Left renal cortex interstitium (tissue), 4 donors: ENCODE measurements at places on chromosomes 2 and 18. TPM values are rescaled to one million over a fixed set of nuclear protein-coding genes. Genes with fewer than 3 reads are reported as not detected.

PSMG2 gene
- 73.9 TPM for polyA plus RNA-seq

- DNase-seq = no peak
These were observed 408.7 kb upstream of the KCNH7 start for GRCh38 chr2:163247156-163247846.

ZNF396 gene
- polyA plus RNA-seq = 5.0 TPM

DNA sequence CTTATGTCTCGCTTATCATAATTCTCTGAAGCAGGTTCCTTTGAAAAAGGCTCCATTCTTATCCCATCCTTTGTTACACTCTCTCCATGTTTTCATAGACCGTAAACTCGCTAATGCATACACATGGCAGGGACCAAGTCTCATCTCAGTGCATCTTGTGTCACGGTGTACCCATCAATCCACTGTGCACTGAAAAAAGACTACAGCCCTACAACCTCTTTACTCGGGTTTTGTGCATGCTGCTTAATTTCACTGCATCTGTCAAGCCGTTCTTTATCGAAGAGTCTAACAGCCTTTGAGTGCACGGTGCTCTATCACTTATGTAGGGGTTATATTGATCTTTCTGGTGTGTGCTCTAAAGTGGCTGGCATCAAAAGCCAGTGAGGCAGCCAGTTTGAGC, 302.9 kb upstream of the ERBB4 start:
- no peak for DNase-seq

GALNT13 gene
- 2.6 TPM for polyA plus RNA-seq

- DNase-seq = no peak
These were observed 1596.5 kb upstream of the LRRTM1 start for GRCh38 chr2:81901017-81901416.

DNA sequence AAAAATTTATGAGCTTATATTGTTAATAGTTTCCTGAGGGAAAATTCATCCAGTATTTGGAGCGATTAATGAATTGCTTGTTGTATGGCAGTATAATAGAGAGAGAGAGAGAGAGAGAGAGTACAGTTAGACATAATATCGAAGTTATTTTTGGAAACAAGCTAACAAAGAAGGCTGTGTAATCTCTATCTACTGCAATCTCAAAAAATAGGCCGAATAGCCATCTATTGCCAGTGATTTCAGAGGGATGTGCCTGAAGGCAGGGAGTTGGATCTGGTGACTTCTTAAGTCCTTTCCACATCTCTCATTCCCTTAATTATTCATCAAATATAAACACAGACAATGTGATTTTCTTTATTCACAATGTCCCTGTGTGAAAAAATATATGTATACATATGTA, 433.1 kb upstream of the RAB12 start:
- DNase-seq = no peak

DNA sequence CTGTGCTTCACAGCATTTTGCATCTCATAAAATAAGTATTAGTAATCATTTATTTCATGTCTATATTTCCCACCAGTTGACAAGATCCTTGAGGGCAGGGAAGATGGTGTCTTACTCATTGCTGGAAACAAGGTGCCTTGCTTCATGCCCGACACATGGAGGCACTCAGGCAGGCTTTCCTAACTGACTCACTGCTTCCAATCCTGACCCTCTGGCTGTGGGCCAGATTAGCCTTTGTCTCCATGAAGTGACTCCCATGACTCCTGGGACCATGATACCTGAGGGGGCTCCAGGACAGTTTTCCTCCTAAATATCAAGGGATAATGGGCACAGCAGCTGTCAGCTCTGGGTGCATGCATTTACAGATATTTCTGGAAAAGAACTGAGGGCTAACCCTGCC, 275.1 kb downstream of the AGPS start:
- no peak for DNase-seq

DNA sequence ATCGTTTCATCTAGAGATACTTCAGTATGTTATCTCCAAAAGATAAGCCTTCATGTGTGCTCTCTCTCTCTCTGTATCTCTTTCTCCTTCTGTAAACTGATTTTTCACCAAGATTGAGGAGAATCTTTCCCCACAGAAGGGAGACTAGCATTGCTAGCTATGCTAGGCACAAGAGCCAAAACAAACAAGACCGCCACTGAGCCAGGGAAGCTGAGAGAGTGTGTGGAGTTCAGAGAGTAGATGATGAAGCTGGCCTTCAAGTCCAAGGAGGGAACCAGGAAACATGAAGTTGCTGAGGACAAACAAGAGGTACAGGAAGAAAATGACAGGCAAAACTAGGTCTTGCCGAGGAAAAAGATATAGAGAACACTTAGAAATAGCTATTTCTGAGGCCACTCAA, 23.4 kb downstream of the DAPL1 start:
- DNase-seq = no peak

DNA sequence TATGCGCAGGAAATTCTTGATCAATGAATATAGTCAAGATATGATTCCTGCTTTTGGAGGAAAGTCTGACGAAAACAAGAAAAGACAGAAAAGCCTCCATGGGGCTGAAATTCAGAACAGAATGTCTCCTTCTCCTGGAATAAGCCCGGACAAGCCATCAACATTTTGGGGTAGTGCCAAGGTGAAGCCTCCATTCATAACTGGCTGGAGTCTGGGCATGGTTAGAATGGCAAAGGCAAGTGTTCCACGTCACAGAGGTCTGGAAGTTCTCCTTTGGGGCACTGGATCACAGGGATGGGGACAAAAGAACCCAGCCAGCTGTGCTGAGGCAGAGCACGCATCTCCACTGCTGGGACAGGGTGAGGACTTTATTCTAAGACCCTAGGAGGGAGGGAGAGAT, 505.7 kb downstream of the CMPK2 start:
- DNase-seq = no peak

- DNase-seq = no peak
These were observed 134.9 kb downstream of the NDUFA10 start for GRCh38 chr2:239890206-239890746.

CXCR4 gene
- 43.2 TPM for polyA plus RNA-seq

DNA sequence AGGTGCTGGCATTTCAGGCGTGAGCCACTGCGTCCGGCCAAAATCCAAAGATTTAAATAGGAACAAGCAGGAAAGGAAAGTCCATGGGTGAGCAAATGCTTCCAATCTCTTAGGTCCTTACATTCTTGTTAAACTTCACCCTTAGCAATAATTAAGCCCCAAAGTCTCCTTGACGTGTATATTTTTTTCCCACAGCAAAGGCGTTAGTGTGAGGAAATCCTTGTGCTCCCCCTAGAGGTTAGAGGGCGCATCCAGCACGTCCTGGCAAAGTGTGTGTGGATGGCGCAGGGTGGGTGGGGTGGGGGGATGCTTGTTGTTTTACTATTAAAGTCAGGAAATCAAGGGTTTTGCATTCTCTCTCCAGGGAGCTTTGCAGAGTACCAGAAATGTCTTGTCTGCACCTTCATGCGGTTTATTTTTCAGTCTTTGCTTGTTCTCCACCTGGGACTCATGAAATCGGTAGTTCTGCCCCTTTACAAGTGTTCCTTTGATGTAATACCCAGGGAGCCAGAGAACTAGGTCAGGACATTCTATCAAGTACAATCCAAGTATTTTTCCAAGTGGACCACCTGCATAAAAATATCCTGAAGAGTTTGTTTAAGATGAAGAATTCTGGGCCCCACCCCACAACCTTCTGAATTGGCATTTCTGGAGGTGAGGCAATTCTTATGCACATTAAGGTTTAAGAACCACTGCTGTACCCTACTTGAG, 22.2 kb upstream of the ITSN2 start:
- DNase-seq = no peak

PPP4R3B gene
- polyA plus RNA-seq = 70.4 TPM

DNA sequence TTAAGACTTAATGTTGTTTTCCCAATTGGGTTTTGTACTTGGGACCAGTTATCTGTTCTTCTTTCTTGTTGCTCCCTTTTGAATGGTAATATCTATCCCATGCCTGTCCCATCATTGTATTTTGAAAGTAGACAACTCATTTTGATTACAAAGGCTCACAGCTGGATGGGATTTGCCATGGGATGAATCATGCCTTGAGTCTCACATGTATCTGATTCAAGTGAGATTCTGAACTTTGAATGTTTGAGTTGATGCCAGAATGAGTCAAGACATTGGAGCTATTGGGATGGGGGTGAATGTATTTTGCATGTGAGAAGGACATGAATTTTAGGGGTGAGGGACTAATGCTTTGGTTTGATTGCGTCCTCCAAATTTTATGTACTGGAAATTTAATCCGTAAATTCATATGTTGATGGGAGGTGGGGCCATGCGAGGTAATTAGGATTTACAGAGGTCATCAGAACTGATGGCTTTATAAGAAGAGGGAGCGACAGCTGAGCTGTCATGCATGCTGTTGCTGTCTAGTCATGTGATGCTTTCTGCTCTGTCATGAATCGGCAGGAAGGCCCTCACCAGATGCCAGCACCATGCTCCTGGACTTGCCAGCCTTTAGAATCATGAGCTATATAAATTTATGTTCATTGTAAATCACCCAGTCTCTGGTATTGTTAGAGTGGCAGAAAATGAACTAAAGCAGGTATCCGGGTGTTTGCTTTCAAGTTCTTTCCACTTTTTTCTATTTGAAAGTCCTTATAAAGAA, 741.3 kb upstream of the RAB6C start:
- no peak for DNase-seq

DNA sequence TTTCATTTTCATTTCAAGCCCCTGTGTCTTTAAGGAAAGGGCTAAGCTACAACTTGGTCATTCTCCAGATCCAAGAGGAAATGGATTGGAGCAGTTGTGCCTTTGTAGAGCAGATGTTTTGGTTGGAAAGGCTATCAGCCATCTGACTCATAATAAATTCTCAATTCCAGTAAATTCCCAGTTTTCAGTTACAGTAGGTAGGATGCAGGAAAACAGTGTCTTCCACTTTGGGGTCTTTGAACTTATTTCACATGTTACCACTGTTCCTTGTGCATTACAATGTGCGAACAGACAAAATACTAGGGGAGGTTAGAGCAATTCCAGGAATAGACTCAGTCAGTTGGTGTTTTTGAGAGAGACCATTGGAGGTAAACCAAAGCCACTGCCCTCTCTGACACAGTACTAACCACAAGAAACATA, 211.9 kb downstream of the BABAM2 start:
- no peak for DNase-seq

DNA sequence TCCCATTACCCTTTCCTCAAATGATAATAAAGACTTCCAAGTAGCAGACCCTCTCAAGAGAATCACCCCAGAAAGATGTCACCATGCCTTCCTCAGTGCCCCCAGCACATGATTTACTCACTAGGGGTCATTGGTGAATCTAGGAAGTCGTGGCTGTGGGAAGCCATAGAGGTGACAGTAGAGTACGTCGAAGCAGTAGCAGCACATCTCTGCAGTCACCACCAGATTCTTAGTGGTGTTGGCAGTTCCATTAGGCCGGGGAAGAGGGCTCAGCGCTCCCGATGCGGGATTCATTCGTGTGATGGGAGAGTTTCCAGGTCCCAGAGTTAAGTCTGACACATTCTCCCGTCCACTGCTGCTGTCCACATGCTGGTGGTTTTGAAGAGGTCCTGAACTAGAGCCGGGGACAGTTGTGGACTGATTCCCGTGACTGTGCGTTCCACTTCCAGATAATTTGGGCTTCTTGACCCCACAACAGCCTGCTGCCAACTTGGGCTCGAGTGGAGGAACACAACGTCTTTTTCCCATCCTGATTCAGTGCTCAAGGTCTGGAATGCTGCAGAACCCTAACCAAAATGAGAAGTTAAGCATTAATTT, 12.0 kb downstream of the AMMECR1L start:
- DNase-seq = no peak

DNA sequence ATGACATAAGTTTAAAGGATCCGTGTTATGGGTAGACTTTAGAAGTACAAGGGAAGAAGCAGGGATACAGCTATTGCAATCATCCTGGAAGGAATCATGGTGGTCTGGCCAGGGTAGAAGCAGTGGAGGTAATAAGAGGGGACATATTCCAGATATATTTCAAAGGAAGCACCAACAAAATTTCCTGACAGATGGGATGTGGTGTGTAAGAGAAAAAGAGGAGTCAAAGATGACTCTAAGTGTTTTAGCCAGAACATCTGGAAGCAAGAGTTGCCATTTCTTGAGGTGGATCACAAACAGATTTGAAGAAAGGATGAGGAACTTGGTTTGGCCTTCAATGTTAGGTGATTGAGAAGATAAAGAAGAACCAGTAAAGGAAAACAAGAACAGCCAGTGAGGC, 133.1 kb upstream of the CTAGE1 start:
- no peak for DNase-seq

GRCh38 chr2:112772322-112772721, 7.9 kb upstream of the CKAP2L start:
- no peak for DNase-seq
